Stimulated activated CD4-positive, alpha-beta T cell treated with anti-CD3 and anti-CD28 coated beads, Interleukin-15, amount 100 ng/mL, for 1 hour (primary cell): ENCODE measurements at places on chromosomes 3 and 15.
A peak's percentile ranks its signal among the peaks of the same experiment; 100 is the strongest.

DNA sequence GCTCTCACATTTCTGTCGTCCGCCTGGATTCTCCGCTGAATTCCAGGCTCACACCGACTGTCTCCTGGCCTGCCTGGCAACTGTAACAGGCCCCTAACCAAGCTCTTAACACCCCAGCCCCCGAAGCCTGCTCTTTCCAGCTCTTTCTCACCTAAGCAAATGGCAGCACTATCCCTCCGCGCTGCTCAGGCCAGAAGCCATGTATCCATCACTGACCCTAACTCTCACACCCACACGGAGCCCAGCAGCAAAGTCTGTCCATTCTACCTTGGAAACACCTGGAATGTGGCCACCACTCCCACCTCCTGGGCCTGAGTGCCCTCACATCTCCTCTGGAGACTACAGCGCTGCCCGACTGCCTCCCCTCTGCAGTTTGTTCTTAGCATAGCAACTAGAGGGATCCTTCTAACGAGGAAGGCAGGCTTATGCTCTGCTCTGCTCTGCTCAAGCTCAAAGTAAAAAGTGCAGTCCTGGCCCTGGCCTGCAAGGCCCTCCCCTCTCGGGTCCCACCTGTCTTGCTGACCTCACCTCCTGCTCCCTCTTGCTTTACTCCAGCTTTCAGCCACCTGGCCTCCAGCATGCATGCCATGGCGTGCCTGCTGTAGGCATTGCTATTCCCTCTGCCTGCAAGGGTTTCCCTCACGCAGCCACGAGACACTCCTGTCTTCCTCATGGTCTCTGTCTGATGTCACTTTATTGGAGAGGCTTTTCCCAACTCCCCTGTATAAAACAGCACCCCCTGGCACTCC, 27.2 kb downstream of the FEM1B start:
- DNase-seq: no peak

DNA sequence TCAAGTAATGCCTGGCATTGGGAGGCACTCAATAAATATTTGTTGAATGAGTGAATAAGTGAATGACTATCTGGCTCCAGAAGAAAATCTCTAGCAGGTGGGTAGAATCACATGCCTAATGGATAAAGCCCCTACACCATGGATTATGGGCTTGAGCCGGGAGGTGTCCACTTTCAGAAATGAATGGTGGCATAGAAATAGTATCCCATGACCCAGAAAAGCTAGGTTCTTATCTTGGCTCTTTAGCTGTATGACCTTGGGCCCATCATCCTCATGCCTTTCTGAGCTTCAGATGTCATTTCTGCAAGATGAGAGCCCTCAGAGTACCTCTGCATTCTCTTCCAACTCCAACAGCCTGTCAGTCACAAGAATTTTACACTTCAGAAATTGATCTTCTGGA, 37.3 kb upstream of the TNIK start:
- no peak for DNase-seq

- DNase-seq: peak; percentile 49
Observed at GRCh38 chr3:13420831-13421765, 976 bp upstream of the NUP210 start.

DNA sequence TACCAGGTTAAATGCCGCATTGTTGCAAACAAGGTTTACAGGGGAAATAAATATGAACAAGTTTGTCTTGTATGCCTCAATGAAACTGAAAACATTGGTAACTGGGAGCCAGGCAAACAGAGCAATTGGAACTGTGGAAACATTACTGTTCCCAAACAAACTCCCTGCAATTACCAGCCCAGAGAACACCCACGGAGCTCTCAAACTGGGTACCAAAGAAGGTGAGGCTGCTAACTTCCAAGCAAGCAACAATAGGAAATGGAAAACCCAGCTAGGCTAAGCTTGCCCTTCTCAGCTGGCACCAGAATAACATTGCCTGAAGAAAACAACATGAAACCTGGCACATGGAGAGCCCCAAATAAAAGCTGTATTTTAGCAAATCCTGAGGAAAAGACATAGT, 218.9 kb upstream of the THRB start:
- DNase-seq: no peak

- no peak for DNase-seq
Observed at GRCh38 chr15:78399091-78399490, 38.9 kb upstream of the IREB2 start.

DNA sequence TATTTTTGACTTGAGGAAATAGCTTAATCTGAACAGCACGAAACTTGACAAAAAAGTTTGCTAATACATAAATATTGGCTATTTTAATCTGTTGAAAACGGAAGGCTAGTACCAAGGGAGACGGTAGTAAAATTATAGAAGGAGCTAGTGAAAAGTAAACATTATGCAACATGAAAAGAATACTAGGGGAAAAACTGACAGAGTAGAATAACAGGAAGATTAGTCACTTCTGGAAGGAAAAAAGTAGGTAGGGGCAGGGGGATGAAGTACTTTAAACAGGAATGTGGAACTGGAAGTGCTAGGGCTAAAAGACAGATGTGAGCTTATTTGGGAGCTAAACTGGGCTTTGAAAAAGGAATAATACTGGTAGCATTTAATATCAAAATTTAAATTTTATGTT, 60.1 kb downstream of the MBNL1 start:
- DNase-seq: no peak

GRCh38 chr15:48415036-48415886, 84.0 kb downstream of the DUT start:
- DNase-seq: no peak

GRCh38 chr3:71303627-71304200, 279.8 kb downstream of the FOXP1 start:
- no peak for DNase-seq

- no peak for DNase-seq
Observed at GRCh38 chr15:85755942-85756341, 38.8 kb downstream of the KLHL25 start.

DNA sequence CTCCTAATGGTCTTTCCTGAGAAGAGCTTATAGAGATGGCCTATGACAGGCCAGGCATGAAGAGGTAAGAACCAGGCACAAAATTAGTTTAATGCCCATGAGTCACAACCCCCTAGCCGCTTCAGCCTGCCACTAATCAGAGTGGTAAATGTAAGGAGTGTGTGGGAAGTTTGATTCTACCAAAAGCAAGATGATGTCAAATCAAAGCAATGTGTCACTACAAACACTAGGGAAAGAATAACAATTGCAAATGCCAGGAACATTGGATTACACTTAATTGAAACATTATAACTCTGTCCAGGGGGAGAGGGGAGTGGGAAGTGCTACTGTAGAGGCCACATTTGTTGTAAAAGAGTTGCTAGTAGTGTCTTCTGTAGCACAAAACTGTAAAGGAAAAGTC, 596.6 kb upstream of the AGTR1 start:
- DNase-seq: no peak

DNA sequence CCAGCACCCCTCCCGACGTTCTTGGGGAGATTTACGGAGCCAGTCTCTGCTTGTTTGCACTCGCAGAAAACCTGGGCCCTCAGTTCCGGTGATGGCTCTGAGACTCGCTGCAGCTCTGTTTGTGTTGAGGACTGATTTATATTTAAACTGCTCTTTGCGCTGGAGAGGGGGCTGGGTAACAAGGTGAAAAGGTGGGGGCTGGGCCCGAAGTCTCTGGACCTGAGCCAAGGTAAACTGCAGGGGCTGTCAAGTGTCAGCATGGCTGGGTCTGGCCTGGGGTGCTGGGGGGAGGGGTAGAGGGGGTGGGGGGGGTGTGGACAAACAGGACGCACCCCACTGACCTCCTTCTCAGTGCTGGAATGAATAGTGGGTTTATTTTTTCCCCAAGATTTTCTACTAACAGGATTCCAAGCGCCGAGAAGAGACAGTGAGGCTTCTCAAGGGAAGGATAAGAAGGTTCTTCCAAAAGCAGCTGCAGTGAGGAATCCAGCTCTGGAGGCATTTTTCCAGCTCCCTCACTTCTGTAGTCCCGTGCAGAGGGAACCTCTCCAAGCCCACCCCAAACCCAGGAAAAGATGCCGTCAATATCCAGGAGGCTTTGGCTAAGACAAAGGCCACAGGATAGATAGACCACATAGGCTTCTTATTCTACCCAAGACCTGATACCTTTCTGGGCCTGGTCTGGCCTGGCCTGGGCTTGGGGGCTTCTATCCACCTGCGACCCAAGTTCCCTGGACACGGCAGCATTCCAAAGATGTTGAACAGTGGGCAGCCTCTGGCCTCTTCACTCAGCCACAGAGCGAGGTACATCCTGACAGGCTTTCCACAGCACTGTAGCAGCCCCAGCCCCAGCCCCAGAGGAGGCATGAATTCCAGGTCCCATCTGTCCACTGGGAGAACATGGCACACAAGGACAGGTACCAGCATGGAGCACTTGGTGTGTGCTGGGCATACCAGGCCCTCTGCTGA, 938 bp upstream of the SLCO2A1 start:
- no peak for DNase-seq

GRCh38 chr3:46825450-46825849, 37.8 kb downstream of the MYL3 start:
- DNase-seq: no peak

DNA sequence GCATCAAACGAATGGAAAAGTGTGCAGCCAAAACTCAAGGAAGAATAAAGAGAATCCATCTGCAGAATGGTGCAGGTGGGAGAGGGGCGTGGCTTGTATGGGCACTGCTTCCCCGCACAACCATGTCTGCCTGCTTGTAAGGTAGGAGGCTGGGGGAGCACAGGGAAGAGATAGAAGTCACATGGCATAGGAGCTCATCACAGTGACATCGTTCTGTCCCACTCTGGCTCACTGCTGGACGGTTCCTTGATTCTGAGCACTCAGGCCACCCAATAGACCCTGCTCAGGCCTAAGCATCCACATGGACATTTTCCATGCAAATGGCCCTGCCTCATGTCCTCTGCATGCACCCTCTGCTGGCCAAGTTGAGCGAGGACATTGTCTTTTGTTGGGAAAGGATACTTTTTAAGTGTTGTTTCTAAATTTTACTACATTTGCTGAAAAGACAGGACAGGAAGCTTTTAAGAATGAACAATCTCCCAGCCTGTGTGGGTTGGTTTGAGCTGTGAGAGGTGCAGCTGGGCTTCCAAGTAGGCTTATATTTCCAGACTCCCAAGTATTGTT, 3.1 kb downstream of the MYLK start:
- no peak for DNase-seq

- DNase-seq: no peak
Observed at GRCh38 chr15:31392761-31393401, 66.2 kb downstream of the KLF13 start.

DNA sequence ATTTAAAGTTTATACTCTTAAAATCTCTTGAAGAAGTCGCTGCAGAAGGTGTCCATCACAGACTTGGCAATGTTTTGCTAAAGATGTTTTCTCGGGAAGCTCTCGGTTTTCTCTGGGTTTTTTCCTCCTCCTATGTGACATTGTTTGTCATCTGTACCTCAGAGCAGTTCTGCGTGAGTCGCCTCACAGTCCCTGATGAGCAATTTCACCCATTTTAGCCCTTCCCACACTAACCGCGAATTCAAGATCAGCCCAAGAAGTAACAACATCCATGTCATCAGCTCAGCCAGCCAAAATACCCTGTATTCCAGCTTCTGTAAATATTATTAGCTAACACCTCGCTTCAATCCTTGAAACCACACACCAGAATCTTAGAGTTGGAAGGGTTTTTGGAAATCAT, 224.3 kb upstream of the SETMAR start:
- no peak for DNase-seq

- DNase-seq: no peak
Observed at GRCh38 chr15:90003736-90004135, 2.6 kb downstream of the ZNF710 start.

DNA sequence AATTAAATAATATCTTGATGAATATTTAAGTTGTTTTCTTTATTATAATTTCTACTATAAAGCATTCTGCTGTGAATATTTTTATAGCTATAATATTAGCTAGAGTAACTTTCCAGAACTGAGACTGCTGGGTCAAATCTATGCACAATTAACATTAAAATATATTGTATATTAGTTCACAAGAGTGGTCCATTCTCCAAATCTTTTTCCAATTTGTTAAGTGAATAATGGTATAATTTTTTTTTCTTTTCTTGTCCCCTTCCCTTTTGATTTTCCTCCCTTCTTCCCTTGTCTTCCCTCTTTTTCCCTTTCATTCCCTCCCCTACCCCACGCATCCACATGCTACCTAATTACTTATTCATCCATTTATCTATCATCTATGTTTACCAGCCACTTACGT, 977.5 kb downstream of the TUSC7 start:
- DNase-seq: no peak
